ENCODE measurements at places on chromosomes 13 and 19.

GRCh38 chr13:102255409-102255808 is 146.4 kb downstream of the FGF14 start:
- DNase-seq: no peak

DNA sequence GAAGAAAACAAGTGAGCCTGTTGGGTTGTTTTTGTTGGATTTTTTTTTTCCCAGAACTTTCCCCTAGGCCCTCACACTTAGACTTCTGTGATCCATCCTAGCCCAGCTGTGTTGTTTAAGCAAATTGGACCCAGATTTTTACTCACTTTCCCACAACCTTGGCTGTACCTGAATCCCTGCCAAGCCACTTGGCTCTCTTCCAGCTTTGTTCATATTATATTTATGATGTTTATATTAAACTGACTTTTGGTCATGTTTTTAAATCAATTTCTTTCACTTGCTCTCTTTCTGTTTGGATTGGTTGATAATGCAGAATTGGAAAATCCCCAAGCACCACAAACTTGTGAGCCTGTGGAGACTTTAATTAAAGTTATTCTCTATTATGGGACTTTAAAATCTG is 16.6 kb downstream of the OLFM4 start:
- DNase-seq: peak; percentile 50

GRCh38 chr13:50198508-50198907 is 183.3 kb downstream of the KCNRG start:
- DNase-seq: no peak

- no peak for DNase-seq
Measured at GRCh38 chr13:80313668-80314256, 27.2 kb downstream of the SPRY2 start.

GRCh38 chr19:2578391-2578890 is 102.5 kb downstream of the GADD45B start:
- peak; percentile 52 for DNase-seq
